Activated CD4-positive, alpha-beta T cell treated with anti-CD3 and anti-CD28 coated beads, Interleukin-2, amount 50 U/mL, for 48 hours (primary cell): ENCODE measurements at places on chromosomes 16 and 17.

- DNase-seq, result no peak
Measured at GRCh38 chr17:31475378-31476162, 84.1 kb downstream of the RAB11FIP4 start.

DNA sequence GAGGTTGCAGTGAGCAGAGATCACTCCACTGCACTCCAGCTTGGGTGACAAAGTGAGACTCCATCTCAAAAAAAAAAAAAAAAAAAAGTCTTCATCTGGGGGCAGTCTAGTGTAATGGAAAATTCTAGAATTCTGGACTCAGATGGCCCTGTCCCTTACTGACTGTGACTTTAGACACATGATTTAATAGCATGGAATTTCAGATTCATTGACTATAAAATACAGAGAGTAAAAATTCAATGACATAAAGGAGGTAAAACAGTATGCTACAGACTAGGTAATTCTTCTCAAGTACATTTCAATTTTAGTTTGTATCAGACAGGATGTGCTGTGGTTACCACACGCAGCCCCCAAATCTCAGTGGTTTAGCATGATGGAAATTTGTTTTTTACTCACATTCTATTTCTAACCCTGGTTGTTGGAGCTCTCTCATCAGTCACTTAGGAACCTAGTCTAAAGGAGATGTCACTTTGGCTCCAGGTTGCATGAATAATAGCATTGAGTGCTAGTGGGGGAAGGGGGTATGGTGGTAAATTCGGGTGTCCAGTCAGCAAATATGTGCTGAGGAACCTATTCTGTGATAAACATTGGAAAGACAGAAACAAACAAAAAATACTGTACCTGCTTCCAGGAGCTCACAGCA is 444.0 kb downstream of the XYLT1 start:
- DNase-seq, result peak; percentile 21

DNA sequence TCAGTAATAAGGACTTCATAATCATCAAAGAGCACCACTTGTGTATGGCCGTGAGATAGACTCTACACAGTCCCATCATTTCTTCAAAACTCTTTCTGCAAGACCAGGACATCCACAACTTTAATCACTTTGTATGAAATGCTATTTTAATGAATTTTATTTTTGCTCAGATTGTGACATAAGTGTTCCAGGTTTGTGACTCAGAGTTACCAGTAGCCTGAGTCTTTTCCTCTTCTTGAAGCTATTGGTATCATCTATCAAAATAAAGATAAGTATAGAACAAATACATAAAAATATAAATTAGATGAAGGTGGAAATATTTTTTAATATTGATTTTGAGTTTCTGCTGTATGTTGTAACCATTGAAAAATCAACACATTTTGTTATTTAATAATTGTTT is 16.6 kb upstream of the VWA3A start:
- no peak for DNase-seq

GRCh38 chr16:56269811-56270684 is 78.8 kb downstream of the GNAO1 start:
- DNase-seq, result no peak

GRCh38 chr16:75644240-75645012 is 3.0 kb downstream of the KARS1 start:
- DNase-seq, result no peak

- DNase-seq, result no peak
Measured at GRCh38 chr16:22372882-22373661, 1.3 kb downstream of the CDR2 start.

- no peak for DNase-seq
Measured at GRCh38 chr17:51298508-51299371, 38.4 kb downstream of the UTP18 start.
